CD8-positive, alpha-beta memory T cell (primary cell): ENCODE measurements at places on chromosomes 4 and X.

DNA sequence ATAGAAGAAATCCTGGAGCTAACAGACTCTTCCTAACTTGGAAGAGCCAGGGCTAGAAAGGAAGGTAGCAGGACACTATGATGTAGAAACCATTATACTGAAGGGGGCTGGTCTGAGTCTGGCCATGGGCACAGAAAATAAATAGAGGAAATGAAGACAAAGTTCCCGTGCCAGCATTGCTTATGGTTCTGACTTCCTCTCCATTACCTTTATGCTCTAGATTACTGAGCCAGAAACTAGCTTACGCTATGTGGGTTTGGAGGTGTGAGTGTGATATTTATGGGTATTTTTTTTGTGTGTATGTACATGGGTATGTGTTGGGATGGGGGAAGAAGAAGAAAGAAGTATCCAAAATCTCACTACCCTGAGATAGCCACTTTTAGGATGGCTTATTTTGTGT, 148.3 kb downstream of the GLUD2 start:
- no peak for DNase-seq

- DNase-seq: no peak
Observed at GRCh38 chrX:114038358-114038757, 545.5 kb upstream of the HTR2C start.

DNA sequence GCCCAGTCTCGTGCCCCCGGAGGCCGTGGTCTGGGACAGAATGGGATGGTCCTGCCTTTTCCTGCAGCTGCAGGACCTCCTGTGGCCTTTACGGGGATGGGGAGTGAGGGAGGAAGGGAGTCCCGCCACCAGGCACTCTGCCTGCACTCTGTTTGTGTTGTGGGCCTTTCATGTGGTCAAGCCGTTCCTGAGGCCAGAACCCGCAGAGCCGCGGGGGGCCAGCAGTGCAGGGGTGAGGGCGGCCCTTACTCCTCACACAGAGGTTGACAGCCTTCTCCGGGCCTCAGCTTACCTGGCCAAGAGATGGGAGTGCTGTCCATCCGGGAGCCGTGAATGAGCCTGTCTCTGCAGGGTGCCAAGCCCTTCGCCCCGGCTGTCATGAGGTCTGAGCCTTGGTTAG, 230.7 kb downstream of the AFAP1 start:
- no peak for DNase-seq

- DNase-seq: no peak
Observed at GRCh38 chr4:15659768-15660570, 4.8 kb upstream of the FBXL5 start.

DNA sequence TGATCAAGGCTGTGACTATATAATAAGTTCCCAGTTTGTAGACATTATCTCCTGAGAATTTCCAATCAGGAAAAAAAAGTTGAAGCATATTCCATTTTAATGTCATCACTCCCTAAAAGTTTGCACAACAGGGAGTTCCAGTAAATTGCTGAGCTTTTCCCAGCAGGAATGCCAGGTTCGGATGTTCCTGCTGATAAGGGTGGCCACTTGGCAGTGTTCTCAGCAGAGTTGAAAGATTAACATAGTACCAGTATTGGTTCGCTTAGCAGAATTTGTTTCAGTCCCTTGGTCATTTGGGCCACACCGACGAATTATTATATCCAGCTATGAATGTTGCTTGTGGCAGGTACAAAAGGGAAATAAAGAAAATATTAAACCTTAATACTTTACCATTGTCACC, 5.2 kb upstream of the CXCL2 start:
- no peak for DNase-seq

GRCh38 chrX:9816084-9816700, 30.0 kb downstream of the SHROOM2 start:
- DNase-seq: no peak

- no peak for DNase-seq
Observed at GRCh38 chrX:31543634-31544033, 471.8 kb upstream of the FTHL17 start.

DNA sequence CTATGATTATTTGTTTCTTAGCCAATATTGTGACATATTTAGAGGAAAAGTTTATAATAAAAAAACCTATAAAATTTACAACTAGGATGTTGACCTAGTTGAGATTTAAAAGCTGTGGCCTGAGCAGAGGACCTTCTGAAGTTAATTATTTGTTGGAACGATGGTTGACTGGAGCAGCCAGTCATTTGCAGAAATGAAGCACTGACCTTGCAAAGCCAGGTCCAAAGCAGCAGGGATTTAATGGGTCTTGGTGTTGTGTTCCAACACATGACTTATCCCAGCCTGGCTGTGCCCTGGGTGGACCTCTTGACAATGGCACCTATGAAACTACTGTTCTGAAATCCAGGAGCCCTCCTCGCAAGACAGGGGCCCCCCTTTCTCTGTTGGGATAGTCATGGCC, 235.2 kb downstream of the FRAS1 start:
- no peak for DNase-seq

GRCh38 chr4:91527056-91527455, 776.7 kb upstream of the GRID2 start:
- no peak for DNase-seq

DNA sequence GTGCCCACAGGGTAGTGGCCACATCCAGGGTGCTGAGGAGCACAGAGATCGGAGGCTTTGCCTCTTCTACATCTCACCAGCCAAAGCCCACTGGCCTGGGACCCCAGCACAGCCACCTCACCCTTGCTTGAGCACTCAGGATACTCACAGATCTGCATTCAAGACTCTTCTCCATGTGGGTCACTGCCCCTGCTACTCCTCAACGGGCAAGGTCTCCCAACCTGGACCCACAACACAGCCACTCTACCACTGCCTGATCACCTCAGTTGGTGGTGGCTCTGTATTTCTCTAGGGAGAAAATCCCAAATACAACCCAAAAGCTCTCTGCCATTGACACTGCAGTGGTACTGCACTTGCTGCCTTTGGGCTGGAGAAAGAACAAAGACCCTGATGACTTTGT, 190.3 kb upstream of the KLHL4 start:
- DNase-seq: no peak

- no peak for DNase-seq
Observed at GRCh38 chr4:181606300-181606699, 636.9 kb upstream of the TENM3 start.

DNA sequence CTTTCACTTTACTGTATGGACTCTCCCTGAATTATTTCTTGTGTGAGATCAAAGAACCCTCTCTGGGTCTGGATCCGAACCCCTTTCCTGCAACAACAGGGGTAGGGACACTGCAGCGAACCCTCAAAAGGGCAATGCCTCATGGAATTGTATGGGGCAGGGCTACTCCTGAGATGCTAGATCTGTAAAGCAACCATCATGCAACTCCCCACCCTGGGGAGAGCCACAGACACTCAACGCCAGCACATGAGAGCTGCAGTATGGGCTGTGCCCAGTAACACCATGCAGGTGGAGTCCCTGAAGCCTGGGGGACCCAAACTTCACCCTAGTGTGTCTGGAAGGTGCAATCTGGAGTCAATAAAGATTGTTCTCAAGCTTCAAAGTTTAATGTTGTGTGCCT, 304.7 kb downstream of the DCHS2 start:
- no peak for DNase-seq

- no peak for DNase-seq
Observed at GRCh38 chr4:145804116-145804515, 124.2 kb downstream of the C4orf51 start.

- DNase-seq: no peak
Observed at GRCh38 chrX:117751155-117751554, 365.5 kb downstream of the KLHL13 start.

GRCh38 chr4:7649741-7650531, 215.2 kb upstream of the PSAPL1 start:
- peak; percentile 18 for DNase-seq

GRCh38 chrX:68784816-68785215, 44.0 kb upstream of the EFNB1 start:
- DNase-seq: no peak

GRCh38 chr4:57351731-57352130, 241.5 kb upstream of the IGFBP7 start:
- DNase-seq: no peak

DNA sequence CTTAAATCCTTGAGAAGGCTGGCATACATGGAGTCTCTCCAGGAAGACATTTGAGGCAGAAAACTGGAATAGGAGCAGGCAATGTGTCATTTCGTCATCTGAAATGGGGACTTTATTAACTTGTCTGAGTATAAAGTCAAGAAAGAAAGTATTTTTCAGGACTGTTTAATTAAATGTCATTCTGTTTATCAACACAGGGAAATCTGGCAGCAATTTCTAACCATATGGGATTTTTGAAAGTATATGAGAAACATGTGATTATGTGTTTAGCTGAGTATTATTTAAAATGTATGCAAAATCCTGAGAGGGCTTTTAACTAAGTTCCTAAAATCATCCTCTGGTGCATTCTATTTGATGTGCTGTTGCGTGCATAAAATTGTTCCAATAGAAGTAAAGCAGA, 3.9 kb upstream of the FAM9A start:
- no peak for DNase-seq

GRCh38 chr4:40234519-40235039, 37.7 kb downstream of the RHOH start:
- DNase-seq: no peak

GRCh38 chrX:151981129-151981528, 6.7 kb upstream of the GABRE start:
- no peak for DNase-seq

GRCh38 chr4:182931691-182932345, 14.6 kb upstream of the DCTD start:
- no peak for DNase-seq

DNA sequence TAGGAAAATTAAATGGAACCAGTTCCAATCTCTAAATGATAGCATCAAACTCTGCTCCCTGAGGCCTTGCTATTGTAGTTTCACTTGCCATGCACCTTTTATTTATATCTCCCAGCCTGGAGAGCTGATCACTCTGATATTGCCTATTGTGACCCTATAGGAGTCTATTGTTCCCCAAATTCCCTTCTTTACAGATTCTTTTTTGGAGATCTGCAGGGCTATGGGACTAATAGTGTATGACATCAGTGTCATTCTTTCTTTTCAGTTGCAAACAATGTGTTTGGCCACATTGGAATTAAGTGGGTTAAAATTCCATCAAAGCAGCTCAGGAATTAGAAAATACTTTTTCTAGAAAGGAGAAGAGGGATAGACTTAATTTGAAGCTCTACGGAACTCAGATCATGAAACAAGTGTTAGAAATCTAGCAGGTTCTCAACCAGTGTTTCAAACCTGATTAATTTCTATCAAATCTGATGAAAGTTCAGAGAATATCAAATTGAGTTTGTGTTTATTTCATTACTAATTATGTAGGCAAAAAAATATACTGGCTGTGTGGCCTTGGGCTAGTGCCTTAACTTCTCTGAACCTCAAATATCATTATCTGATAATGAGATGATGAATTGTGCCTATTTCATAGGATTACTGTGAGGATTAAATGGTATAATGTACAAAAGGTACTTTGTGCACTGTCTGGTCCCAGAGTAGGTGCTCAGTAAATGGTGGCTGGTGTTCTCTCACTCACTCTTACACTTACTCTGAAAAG, 71.4 kb downstream of the COL4A6 start:
- DNase-seq: no peak

DNA sequence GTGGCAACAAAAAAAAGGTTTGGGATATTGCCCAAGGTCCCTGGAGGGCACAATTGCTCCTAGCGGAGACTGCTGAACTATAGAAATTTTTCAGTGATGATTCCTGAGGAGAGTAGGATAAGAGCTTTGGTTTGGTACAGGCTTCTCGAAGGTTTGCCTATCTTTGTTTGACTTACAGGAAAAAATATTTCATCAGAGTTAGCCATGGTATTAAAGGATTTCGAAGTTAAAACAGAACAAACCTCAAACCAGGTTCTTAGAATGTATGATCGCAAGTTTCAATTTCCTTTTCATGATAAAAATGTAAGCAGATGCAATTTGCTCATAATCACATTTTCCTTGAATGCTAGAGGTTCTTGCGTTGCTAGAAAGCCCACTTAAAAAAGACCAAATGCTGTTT, 1.7 kb downstream of the EGFL6 start:
- DNase-seq: no peak

- no peak for DNase-seq
Observed at GRCh38 chrX:55028040-55028439, 2.7 kb downstream of the ALAS2 start.

DNA sequence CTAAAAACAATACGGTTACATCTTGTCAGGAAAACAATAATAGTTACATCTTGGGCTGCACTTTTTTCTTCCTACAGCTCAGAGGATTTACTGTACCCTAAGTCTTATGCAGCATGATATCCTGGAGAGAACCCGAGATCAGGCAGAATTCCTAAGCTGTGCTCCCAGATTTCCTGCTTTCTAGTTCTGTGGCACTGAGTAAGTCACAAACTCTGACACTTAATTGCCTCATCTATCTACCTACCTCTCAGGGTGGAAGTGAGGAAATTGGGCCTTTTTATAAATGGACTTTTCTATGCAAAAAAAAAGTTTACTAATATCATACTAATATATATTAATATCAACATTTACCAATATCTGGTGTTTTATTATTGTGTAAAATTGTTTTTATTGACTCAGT, 438.5 kb downstream of the INPP4B start:
- no peak for DNase-seq

- DNase-seq: no peak
Observed at GRCh38 chrX:150649096-150649870, 43.9 kb upstream of the MTMR1 start.

DNA sequence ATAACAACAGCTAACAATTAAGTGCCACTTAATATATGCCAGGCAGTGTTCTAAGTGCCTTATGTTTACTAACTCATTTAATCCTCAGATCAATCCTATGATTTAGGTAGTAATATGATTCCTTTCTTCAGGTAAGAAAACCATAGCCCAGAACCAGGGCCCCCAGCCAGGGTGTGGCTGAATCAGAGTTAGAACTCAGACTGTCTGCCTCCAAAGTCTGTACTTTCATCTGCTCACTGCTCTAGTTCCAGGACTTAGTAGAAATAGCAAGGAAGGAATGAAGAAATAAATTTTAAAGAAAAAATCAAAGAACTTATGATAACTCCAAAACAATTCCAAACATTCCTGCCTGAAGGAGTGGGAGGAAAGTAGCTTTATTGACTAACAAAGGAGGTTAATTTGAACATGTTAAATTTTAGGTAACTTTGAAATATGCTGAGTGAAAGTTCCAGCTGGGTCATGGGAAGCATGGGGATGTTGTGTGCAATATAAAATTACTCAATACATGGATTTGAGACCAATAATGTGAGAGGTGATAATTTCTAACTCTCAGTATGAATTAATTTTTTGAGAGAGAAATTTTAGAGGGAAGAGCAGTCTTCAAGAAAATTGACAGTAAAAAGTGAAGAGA, 8.8 kb upstream of the ADH1C start:
- DNase-seq: no peak

GRCh38 chr4:103046416-103047290, 27.1 kb upstream of the SLC9B1 start:
- DNase-seq: peak; percentile 50

- DNase-seq: no peak
Observed at GRCh38 chr4:74716436-74716765, 77.9 kb downstream of the BTC start.

- no peak for DNase-seq
Observed at GRCh38 chr4:86818211-86818610, 31.0 kb downstream of the SLC10A6 start.

GRCh38 chr4:815464-816146, 10.3 kb downstream of the CPLX1 start:
- DNase-seq: no peak
